ENCODE measurements at places on chromosomes 4 and X. TPM values are rescaled to one million over a fixed set of nuclear protein-coding genes. Genes with fewer than 3 reads are reported as not detected.

DNA sequence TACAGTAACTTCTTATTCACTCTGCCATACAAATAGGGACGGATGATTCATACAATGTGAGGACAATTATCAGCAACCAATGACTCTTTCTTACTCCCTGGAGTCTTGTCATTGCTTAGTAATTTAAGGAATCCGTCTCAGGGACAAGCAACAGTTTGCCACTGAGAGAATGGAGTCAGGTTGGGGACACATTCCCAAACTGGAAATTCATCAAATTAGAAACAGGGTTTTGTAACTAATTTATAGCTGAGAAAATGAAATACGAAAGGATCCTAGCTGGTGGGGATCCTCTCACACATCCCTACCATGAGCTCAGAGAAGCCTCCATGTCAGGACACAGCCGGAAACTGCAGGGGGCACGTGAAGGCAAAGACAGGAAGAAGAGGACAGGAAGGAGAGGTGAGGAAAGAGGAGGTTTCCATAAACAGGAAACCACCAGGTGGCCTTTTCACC, 50.4 kb upstream of the KDR start:
- no peaks in the 10 kb centered on the region for H3K27me3 ChIP-seq
- H3K4me3 ChIP-seq = no peak overlapping the region
- H3K4me1 ChIP-seq = peaks cover 3% of the 10 kb centered on the region
- no peak overlapping the region for H3K27ac ChIP-seq

GRCh38 chr4:98634061-98634460, 24.4 kb downstream of the TSPAN5 start:
- H3K36me3 ChIP-seq = no peaks in the 10 kb centered on the region
- DNase-seq = no peak
- H3K4me1 ChIP-seq = no peaks in the 10 kb centered on the region
- no peak overlapping the region for H3K27ac ChIP-seq
- no peak overlapping the region for H3K4me3 ChIP-seq

DNA sequence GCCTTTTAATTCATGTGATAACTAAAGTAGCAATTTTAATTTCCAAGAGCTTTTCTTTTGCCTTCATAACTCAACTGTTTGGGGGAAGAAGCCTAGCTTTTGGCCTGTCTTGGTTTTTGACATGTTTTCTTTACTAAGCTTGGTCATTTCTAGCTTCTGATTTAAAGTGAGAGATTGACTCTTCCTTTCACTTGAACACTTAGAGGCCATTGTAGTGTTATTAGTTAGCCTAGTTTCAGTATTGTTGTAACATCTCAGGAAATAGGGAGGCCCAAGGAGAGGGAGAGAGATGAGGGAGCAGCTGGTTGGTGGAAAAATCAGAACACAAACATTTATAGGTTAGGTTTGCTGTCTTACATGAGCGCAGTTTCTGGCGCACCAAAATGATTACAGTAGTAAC, 44.8 kb downstream of the DCLK2 start:
- no peaks in the 10 kb centered on the region for H3K36me3 ChIP-seq
- H3K4me1 ChIP-seq = no peaks in the 10 kb centered on the region
- H3K4me3 ChIP-seq = no peak overlapping the region
- DNase-seq = no peak
- no peak overlapping the region for H3K27ac ChIP-seq

Gene STS
- 1.7 TPM for total RNA-seq

Gene XKRX
- total RNA-seq = 0.90 TPM

Gene MOSPD2
- 2.8 TPM for total RNA-seq
